ENCODE measurements at places on chromosomes 2 and 18. TPM values are rescaled to one million over a fixed set of nuclear protein-coding genes. Genes with fewer than 3 reads are reported as not detected.

DNA sequence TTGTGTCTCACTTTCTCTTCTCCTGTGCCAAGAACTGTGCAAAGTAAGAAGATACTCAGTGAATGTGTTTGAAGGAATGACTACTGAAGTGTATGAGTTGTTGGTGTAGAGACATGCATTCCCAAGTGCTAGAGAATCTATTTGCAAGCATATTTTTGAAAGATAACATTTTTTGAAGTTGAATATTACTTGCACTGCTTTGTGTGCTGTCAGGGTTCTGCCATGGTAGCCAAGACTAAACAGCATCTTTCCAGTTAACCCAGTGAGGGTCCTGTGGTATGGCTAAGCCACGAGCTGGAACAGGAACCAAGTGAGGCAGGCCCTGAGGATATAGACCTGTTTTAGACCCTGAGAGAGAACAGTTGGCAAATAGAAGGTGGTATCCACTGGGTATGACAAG is 35.2 kb upstream of the EFEMP1 start:
- H3K27me3 ChIP-seq: no peaks in the 10 kb centered on the region
- no peaks in the 10 kb centered on the region for H3K36me3 ChIP-seq

The IL1B gene
- total RNA-seq: 0.86 TPM

- H3K36me3 ChIP-seq: peaks cover 71% of the 10 kb centered on the region
- no peak overlapping the region for H3K4me3 ChIP-seq
- no peak overlapping the region for H3K27ac ChIP-seq
- DNase-seq: no peak
- no peaks in the 10 kb centered on the region for H3K27me3 ChIP-seq
- no peaks in the 10 kb centered on the region for H3K4me1 ChIP-seq
Observed at GRCh38 chr2:203201426-203201825, 37.4 kb upstream of the CYP20A1 start.

- DNase-seq: no peak
- no peaks in the 10 kb centered on the region for H3K36me3 ChIP-seq
- no peaks in the 10 kb centered on the region for H3K4me1 ChIP-seq
- H3K27ac ChIP-seq: no peak overlapping the region
Observed at GRCh38 chr2:16104949-16105668, 164.8 kb downstream of the MYCN start.

The C2orf66 gene
- total RNA-seq: not detected

GRCh38 chr18:68150961-68151360 is 563.9 kb downstream of the TMX3 start:
- H3K4me1 ChIP-seq: no peaks in the 10 kb centered on the region
- no peaks in the 10 kb centered on the region for H3K36me3 ChIP-seq
- no peak for DNase-seq
- H3K27me3 ChIP-seq: no peaks in the 10 kb centered on the region

GRCh38 chr2:226953206-226953605 is 117.4 kb downstream of the RHBDD1 start:
- H3K4me3 ChIP-seq: no peak overlapping the region
- H3K27me3 ChIP-seq: no peaks in the 10 kb centered on the region
- peak; percentile 26 for DNase-seq

- no peaks in the 10 kb centered on the region for H3K27me3 ChIP-seq
- no peak overlapping the region for H3K4me3 ChIP-seq
- DNase-seq: peak; percentile 58
- H3K4me1 ChIP-seq: peaks cover 16% of the 10 kb centered on the region
- H3K36me3 ChIP-seq: no peaks in the 10 kb centered on the region
- no peak overlapping the region for H3K27ac ChIP-seq
Observed at GRCh38 chr18:23683671-23684070, 5.6 kb upstream of the LAMA3 start.

DNA sequence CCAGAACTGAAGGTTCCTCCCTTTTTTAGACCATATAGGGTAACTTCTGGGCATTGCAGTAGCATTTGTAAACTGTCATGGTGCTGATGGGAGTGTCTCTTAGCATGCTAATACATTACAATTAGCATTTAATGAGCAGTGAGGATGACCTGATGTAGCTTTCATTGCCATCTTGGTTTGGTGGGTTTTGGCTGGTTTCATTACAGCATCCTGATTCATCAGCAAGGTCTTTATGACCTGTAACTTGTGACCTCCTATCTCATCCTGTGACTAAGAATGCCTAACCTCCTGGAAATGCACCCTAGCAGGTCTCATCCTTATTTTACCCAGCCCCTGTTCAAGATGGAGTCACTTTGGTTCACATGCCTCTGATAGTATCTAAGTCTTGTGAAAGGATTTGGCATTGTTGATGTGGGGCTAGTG is 159.0 kb downstream of the TMX3 start:
- H3K27me3 ChIP-seq: no peaks in the 10 kb centered on the region
- H3K36me3 ChIP-seq: no peaks in the 10 kb centered on the region
- no peak overlapping the region for H3K4me3 ChIP-seq
- no peak for DNase-seq
- H3K27ac ChIP-seq: no peak overlapping the region
- H3K4me1 ChIP-seq: no peaks in the 10 kb centered on the region

- DNase-seq: no peak
- H3K36me3 ChIP-seq: no peaks in the 10 kb centered on the region
- H3K4me3 ChIP-seq: no peak overlapping the region
- H3K4me1 ChIP-seq: no peaks in the 10 kb centered on the region
- H3K27ac ChIP-seq: no peak overlapping the region
Observed at GRCh38 chr2:132430895-132431294, 14.3 kb downstream of the GPR39 start.

The CROCC2 gene
- total RNA-seq: under 0.01 TPM

The ARHGAP28 gene
- total RNA-seq: 0.63 TPM

The ANKRD53 gene
- total RNA-seq: not detected

DNA sequence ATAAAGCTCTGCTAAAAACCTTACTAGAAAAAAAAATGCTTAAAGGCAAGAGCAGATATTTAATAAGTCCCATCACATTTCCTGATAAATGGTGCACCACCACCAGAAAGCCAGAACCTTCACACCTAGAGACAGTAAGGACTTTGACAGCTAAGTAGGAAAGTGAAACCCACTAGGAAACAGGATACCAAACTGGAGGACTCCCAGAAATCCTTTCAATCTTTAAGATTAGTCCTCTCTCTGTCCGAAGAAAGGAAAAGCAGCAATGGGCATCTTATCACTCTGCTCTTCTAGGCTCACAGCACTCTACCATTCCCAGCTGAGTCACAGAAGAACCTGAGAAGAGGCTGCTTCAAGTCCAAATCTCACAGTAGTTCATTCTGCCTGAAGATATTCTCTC is 3.7 kb downstream of the DYM start:
- H3K27ac ChIP-seq: peak overlapping the region; percentile 13
- H3K27me3 ChIP-seq: no peaks in the 10 kb centered on the region
- H3K4me3 ChIP-seq: 0 out of 2 replicates have a peak overlapping the region, but pooled peaks have one; percentile 14
- no peaks in the 10 kb centered on the region for H3K36me3 ChIP-seq
- peaks cover 14% of the 10 kb centered on the region for H3K4me1 ChIP-seq

The TMEM178A gene
- total RNA-seq: 0.32 TPM

The LIMS2 gene
- total RNA-seq: 3.8 TPM

DNA sequence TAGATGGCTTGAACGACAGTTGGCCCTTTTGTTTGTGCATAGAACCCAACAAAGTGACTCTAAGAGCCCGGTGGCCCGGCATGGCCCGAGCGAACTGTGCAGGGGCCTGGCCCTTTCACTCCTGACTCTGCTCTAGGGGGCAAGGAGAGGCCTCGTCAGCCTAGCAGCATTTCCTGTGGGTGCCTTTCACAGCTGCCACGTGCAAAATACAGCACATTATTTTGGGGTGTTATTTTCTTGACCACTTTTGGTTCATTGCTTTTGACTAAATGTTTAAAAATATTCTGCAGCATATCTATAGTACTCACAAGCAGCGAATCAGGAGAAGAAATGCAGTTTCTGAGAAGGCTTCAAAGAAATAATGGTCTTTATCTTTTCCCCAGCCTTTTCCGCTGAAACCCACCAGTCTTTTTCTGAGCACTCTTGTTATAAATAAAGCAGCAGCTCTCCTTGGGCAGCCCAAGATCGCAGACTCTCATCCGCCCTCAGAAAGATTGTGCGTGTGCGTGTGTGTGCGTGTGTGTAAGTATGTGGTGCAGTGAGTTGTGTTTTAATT is 31.3 kb downstream of the DGKD start:
- H3K36me3 ChIP-seq: no peaks in the 10 kb centered on the region
- no peak overlapping the region for H3K27ac ChIP-seq
- H3K4me1 ChIP-seq: peaks cover 22% of the 10 kb centered on the region
- no peak for DNase-seq
- no peaks in the 10 kb centered on the region for H3K27me3 ChIP-seq
- no peak overlapping the region for H3K4me3 ChIP-seq

- H3K27ac ChIP-seq: no peak overlapping the region
- DNase-seq: no peak
- H3K4me1 ChIP-seq: no peaks in the 10 kb centered on the region
- no peaks in the 10 kb centered on the region for H3K27me3 ChIP-seq
- no peaks in the 10 kb centered on the region for H3K36me3 ChIP-seq
Observed at GRCh38 chr2:37944268-37944667, 19.2 kb downstream of the RMDN2 start.

- no peak for DNase-seq
- no peak overlapping the region for H3K4me3 ChIP-seq
- peaks cover 34% of the 10 kb centered on the region for H3K36me3 ChIP-seq
- no peak overlapping the region for H3K27ac ChIP-seq
Observed at GRCh38 chr2:99461828-99462483, 27.9 kb downstream of the REV1 start.

GRCh38 chr2:45664635-45665261 is 13.3 kb downstream of the PRKCE start:
- H3K4me3 ChIP-seq: no peak overlapping the region
- DNase-seq: peak; percentile 40
- no peak overlapping the region for H3K27ac ChIP-seq
- no peaks in the 10 kb centered on the region for H3K36me3 ChIP-seq

DNA sequence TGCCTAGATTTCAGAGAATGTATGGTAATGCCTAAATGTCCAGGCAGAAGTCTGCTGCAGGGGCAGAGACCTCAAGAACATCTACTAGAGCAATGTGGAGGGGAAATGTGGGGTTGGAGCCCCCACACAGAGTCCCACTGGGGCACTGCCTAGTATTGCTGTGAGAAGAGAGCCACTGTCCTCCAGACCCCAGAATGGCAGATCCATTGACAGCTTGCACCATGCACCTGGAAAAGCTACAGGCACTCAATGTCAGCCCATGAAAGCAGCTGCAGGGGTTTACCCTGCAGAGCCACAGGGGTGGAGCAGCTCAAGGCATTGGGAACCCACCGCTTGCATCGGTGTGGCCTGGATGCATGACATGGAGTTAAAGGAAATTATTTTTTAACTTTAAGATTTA is 314.1 kb downstream of the CYRIA start:
- no peaks in the 10 kb centered on the region for H3K27me3 ChIP-seq
- no peak overlapping the region for H3K27ac ChIP-seq
- no peak overlapping the region for H3K4me3 ChIP-seq
- H3K36me3 ChIP-seq: no peaks in the 10 kb centered on the region
- DNase-seq: no peak

DNA sequence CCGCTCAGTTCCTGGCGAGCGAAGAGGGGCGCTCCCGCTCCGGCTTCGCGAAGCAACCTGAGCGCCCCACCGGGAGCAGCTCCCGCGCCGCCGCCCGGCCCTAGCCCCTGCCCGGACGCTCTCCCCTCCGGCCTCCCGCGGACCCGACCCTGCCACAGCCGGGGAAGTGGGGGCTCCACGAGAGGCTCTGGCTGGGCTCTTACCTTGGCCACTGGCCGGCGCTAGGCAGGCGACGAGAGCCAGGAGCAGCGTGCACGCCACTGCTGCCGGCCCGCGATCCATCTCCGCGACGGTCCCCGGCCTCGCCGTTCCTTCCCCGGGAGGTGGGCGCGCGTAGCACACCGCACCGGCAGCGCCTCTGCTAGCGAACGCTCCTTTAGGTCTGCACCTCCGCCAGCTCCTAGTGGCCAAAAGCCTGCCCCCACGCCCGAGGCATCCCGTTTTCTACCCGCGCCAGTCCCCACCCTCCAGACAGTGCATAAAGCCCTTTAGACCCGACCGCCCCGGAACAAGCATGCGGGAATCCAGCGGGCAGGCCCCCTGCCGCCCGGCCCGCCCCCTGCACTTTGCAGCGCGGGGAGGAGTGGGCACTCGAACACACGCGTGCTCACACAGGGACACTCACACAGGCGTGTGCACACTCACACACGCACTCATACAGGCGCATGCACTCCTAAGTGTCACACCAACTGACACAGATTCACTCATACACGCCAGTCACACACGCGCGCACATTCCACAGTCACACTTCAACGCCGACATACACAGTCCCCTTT is at the start of gene LRP2:
Gene LRP2, minus strand, starts transcription at position 417 of the 776 bp plus-strand sequence. Its CDS starts 135 bp downstream, at position 282.
- no peak within 1 kb of the TSS for H3K27ac ChIP-seq
- H3K36me3 ChIP-seq: no peaks in the 10 kb centered on the region
- DNase-seq: peak; percentile 11
- peaks cover 3% of the 10 kb centered on the region for H3K4me1 ChIP-seq

DNA sequence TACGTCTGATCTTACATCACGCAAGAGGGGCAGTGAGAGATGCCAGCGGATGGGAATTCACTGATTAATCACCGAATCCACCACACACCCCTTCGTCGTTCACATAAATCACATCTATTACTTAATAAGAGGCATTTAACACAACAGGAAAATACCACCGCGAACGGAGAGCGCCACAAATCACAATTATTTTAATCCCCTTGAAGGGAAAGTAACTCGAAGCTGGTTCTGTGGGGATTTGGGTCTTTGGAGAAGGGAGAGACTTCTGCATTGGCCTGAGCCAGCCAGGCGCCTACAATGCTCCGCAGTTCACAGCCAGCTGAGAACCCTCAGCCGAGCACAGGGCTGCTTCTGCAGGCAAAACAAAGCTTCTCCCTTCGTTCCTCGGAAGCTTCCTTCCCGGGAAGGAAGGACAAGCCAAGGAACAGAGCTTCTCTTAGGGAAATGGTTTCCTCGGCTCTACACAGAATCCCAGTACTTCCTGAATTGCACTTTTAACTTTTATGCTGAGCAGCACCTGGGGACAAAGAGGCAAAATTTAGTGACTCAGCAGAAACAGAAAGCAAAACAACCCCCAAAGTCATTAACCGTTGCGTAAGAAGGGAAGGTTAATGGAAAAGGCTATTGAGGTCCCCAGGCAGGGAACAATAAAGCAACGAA is at the start of gene LRP1B:
Gene LRP1B, minus strand, starts transcription at position 7 of the 660 bp plus-strand sequence. CDS start 287 bp downstream, outside the sequence.
- H3K27ac ChIP-seq: no peak within 1 kb of the TSS
- peaks cover 6% of the 10 kb centered on the region for H3K4me1 ChIP-seq
- H3K4me3 ChIP-seq: peak within 1 kb of the TSS; percentile 73
- peaks cover 43% of the 10 kb centered on the region for H3K27me3 ChIP-seq
- no peaks in the 10 kb centered on the region for H3K36me3 ChIP-seq

The LONRF2 gene
- total RNA-seq: under 0.01 TPM

GRCh38 chr2:196640031-196640548 is 575 bp downstream of the CCDC150 start:
- no peak overlapping the region for H3K27ac ChIP-seq
- DNase-seq: no peak
- H3K27me3 ChIP-seq: no peaks in the 10 kb centered on the region
- H3K36me3 ChIP-seq: no peaks in the 10 kb centered on the region
- H3K4me1 ChIP-seq: no peaks in the 10 kb centered on the region
- peak overlapping the region; percentile 84 for H3K4me3 ChIP-seq
